Retina (tissue), 1 donor: ENCODE measurements at places on chromosomes 12 and 14.

DNA sequence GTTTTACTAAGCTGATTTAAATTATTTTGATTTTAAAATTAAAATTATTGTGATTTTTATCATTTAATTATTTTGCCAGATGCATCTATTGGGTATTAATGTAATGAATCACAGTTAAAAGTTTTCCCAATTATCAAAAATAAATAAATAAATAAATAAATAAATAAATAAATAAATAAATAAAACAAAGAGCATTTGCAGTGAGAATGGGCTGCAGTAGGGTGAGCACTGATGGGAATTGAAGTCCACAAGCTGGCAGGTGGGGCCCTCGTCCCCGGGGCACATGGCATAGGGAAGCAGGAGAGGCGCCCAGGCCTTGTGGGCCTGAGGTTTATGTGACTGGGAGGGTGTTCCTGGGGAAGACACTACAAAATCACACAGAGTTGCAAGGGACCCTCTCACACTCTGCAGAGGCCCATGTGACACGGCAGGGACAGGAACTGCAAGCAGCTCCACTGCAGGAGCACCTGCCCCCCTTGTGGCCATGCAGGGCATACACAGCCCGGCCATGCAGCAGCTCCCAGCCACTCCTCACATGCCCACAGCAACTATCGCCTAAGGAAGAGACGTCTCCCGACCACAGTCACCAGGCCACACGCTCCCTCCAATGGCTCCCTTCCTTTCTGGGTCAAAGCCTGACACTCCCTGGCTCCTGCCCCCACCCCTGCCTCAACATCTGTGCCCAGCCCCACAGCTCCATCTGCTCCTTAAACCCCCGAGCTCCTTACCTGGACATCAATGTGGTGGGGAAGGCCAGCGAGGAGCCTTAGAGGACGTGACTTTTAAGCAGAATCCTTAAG is 256.3 kb upstream of the SFSWAP start:
- peak; percentile 82 for DNase-seq

GRCh38 chr14:36070031-36070719 is 106.3 kb downstream of the PTCSC3 start:
- peak; percentile 84 for DNase-seq

DNA sequence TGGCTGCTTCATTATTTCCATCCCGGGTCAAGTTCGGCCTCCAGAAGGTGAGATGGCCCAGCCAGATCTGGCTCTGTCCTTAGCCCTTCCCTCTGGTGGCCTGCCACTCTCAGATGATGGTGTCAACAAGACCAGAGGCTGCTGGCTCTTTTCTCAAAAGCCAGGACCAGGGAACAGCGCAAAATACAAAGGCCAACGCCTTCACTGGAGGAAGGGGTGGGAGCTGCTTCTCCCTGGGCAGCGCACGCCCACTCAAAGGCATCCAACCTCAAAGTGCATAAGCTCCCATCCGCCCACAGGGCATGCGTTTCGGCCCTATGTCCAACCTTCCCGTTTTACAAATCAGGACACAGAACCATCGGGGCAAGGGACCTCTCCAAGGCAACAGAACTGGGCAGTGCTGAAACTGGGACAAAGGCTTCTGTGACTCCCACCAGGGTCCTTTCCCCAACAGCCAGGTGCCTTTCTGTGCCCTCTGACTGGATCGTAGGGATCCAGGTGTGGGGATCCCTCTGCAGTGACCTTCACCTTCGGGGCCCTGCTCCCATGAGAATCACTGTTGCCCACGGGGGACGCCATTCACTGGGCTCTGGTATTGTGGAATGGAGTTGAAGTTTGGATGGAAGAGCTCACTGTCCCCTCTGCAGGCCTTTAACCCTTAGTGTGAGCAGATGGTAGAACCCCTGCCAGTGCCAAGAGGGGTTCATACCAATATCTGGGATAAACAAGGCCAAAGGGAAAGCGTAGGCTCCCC is 76.8 kb downstream of the NINJ2 start:
- no peak for DNase-seq

DNA sequence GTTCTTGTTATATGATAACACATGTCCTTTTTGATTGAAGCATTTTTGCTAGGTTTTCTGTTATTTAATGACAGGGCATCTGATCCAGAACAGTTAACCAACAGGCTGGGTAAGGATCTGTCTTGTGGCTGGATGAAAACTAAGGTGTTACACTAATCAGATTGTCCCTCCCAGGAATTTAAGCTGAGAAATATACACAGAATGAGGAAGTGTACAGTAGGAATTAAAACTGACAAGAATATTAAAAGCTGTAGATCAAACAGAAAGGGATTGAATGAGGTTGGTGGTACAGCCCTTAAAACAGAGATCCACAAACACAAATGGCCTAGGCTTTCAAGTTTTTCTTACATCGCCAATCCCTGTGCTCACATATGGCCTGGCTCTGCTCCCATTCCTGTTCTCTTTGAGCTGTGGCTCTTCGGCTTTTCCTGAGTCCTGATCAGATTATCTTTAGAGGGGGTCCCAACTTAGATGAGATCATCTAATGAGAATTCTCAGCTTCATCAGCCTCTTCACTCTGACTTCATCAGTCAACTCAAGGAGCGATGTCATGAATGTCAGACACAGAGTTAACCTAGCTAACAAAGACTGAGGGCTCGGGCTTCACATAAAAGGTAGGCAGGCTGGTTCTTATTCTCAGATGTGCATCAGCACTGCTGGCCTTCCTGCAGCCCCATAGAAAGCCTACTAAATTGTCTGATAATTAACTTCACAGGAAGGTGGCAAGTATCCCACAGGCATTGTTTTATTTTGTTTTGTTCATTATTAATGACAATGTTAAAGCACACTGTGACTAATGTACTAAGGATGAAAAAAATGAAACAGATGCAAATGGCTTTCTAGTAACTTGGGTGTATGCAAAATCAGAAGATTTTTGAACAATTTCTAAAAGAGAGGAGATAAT is 11.4 kb downstream of the PYGL start:
- DNase-seq, result no peak
